NCI-H1092 treated with DMSO at 0.1 percent for 48 hours (cell line): ENCODE measurements at places on chromosomes 2 and 18.

GRCh38 chr2:71895320-71896161 lies 252.1 kb downstream of the CYP26B1 start:
- DNase-seq: no peak

GRCh38 chr2:38960609-38961320 lies 71.1 kb downstream of the ARHGEF33 start:
- no peak for DNase-seq

GRCh38 chr2:112626604-112627059 lies 19.1 kb upstream of the SLC20A1 start:
- peak; percentile 70 for DNase-seq

DNA sequence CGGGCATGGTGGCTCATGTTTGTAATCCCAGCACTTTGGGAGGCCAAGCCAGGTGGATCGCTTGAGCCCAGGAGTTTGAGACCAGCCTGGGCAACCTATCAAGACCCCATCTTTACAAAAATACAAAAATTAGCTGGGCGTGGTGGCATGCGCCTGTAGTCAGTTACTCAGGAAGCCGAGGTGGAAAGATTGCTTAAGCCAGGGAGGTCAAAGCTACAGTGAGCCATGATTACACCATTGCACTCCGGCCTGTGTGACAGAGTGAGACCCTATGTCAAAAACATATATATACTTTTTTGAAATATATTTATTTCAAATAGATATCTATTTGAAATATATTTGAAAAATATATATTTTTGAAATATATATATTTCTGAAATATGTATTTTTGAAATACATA lies 10.9 kb downstream of the OSBPL1A start:
- no peak for DNase-seq

- DNase-seq: no peak
Measured at GRCh38 chr2:217060516-217060915, 200.7 kb upstream of the TNP1 start.

- DNase-seq: no peak
Measured at GRCh38 chr2:231429901-231430300, 34.4 kb downstream of the NCL start.

DNA sequence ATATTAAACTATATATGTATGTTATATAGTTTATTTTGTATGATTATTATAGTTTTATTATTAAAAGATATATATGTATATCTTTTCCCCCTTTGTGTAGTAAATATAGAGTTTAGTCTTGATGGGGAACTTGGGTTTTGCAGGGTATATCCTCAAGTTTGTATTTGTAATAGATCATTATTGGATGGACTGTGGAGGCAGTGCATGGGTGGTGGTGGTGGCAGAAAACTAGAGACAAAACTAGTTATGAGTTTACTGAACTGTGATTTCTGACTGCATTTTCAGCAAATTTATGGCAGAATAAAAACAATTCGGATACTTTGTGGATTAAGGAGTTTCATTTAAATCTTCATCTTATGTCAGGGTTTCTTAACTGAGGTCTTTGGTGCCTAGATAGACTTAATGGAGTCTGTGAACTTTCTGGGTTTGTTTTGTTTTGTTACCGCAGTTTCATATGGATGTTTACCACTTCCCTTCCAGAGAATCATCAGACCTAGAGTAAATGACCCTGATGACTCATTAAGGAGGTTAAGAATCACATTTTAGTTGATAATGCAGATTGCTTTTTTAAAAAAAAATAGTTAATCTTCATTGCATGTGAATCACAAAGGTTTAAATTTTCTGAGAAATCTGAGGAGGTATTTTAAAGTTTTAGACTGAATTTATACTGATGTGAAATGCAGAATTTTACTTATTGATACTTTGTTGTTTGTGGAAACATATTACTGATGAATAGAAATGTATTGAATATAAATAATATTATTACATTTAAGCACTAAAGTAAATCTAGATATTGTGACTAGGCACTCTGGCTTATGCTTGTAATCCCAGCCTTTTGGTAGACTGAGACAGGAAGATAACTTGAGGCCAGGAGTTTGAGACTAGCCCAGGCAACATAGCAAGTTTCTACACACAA lies 14.5 kb downstream of the EPC2 start:
- DNase-seq: no peak

DNA sequence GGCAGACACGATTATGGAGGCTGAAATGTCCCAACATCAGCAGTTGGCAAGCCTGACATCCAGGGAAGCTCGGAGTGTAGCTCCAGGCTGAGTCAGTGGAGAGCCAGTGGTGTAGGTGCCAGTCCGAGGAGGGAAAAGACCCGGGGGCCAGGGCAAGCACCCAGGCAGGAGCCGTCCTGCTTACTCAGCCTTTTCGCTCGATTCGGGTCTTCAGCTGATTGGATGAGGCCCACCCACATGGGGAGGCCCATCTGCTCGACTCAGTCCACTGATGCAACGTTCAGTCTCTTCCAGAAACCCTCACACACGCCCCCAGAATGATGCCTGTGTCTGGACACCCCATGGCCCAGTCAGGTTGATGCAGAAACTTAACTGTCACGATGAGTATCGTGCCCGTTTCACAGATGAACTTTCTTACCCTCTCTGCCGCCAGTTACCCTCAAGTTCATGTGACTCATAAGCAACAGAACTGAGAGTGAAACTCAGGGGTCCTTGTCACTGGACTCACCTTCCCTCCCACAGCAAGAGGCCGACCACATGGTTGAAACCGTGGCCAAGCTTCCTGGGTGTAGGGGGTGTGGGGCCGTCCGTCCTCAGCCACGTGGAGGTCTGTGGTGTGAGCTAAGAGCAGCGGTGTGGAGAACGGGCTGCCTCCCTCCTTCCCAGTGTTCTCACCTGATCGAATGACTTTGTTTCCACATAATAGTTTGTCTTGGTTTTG lies 197.4 kb upstream of the HDAC4 start:
- DNase-seq: no peak

DNA sequence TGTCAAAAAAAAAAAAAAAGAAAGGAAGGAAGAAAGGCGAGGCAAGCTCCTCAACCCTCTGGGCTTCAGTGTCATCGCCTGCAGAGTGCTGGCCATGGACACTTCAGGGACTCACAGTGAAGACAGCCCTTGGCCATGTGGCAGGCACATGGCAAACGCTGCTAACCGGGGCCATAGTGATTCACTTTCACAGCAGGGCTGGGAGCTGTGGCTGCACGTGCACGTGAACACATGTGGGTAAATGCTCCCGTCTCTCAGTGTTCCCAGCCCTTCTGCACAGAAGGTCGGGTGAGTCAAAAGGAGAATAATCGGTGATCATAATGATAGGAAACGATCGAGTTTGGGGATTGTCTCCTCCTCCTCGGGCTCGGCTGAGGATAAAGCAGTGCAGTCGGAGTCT lies 46.1 kb upstream of the UBE2F start:
- DNase-seq: no peak

- DNase-seq: no peak
Measured at GRCh38 chr18:77167251-77167650, 34.7 kb upstream of the MBP start.

DNA sequence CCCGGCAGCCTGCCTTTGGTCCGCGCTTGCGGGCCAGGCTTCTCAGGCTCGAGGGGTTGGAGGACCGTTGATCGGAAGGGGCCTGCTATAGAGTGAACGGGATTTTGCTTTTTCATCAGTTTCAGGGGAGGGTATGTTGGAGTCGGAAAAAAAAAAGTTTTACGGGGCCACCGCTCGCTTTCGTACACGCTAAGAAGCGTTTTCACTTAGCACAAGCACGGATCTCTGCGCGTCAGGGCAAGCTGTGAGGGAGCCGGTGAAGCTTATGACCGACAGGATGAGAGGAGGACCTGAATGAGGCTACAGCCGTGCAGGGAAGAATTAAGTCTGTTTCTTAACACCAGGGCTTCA lies 443 bp downstream of the CPSF3 start:
- no peak for DNase-seq

DNA sequence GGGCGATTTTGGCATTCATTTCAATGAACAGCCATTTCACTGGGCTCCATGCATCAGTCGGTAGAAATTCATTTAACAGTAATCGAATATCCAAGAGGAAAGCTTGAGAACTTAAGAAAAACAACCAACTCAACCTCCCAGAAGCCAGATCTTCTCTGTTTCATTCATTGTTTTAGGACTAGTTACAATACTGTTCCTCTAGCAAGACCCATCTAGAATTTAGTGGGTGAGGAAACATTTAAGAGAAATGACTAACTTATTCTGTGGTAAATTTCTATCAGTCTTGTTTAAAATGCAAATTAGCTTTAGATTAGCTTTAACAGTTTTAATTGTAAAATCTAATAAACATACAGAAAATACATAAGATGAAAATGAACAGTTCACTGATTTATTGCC lies 81.4 kb upstream of the SMAD7 start:
- DNase-seq: no peak

DNA sequence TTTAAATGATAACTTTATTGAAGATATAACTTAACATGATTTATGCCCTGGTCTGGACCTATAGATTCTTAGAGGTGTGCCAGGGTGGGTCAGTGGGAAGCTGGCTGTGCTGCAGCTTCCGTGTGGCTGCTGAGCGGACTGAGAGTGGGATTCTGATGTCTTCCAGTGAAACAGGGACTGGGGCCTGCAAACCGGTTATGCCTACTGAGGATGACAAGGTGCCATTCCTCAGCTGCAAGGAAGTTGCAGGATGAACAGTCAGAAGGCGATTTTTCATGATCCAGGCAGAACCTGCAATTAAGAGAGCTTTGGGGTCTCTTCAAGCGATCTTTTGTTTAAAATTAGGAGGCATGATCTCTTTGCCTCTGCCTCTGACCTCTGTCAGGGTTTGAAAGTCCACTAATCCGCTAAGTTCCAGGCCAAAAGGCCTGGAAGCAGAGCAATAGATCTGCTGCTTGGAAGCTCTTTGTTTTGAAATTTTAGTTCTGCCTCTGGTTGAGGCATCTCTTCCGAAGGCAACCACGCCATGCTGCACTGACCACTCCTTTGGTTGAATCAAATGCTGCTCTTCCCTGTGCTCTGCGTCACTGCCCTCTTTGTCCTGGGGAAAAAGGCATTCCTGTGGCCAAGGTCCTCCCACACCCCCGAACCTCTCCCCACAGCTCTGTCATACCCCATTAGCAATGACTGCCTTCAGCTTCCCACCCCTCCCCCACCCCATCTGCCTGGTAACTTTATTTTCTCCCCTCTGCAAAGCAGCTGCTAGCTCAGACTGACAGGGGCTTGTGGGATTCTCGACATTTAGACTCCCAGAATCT lies 2.0 kb downstream of the TMEM169 start:
- no peak for DNase-seq

- no peak for DNase-seq
Measured at GRCh38 chr18:40215979-40216378, 1739.1 kb upstream of the PIK3C3 start.

- DNase-seq: no peak
Measured at GRCh38 chr2:227506456-227506855, 34.5 kb downstream of the AGFG1 start.

DNA sequence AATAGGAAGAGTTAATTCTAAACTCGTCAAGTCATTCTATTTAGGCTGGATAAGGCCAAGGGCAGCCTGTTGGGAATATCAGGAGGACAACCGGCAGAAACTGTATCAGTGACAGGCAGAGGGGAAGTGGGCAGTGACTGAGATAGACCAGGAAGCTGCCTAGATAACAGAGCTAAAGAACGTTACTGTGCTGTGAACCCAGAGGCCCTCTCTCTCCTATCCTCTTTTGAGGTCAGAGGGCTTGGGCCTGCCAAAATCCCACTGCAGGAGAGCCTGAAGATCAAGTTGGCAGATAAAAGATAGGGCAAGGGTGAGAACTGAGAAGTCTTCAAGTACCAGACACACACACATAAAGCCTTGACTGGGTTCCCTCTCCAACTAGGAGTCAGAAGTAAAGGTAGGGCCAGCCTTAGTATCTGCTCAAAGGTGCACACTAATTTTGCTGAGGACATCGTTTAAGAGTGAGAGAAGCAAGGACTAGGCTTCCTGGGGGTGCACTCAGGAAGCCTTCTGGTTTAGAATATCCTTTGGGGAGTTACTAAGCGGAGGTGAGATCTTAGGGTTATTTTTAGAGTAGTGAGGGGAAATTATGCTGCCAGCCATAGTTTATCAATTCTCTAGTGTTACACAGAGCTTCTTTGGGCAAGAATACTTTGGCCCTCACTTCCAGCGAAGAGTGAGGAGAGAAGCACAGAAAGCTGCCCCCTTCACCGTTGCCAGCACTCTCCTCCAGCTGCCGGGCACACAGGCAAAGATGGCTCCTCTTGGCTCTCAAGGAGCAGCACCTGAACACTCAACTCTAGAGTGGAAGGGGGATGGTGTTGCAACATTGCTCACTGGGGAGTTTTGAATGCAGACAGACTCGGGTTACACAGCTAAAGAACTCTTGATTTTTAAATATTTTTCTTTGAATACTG lies 9.8 kb downstream of the CAVIN2 start:
- DNase-seq: no peak

GRCh38 chr2:60290509-60290908 lies 262.9 kb downstream of the BCL11A start:
- no peak for DNase-seq

- no peak for DNase-seq
Measured at GRCh38 chr2:122034777-122035176, 279.3 kb downstream of the TSN start.

GRCh38 chr2:177296040-177296439 lies 31.5 kb upstream of the NFE2L2 start:
- no peak for DNase-seq

DNA sequence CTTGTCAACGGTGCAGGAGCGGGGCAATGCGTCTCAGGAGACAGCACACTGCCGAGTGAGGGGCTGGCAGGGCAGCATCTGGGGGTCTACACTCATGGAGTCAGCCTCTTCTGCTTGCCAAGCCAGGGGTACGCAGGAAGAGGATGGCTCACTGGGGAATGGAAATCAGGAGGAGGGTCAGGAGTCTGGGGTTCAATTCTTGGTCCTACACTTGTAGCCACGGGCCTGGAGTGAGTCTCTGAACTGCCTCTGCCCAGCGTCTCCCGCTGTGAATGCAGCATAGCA lies 70.0 kb downstream of the CAPN13 start:
- DNase-seq: no peak

DNA sequence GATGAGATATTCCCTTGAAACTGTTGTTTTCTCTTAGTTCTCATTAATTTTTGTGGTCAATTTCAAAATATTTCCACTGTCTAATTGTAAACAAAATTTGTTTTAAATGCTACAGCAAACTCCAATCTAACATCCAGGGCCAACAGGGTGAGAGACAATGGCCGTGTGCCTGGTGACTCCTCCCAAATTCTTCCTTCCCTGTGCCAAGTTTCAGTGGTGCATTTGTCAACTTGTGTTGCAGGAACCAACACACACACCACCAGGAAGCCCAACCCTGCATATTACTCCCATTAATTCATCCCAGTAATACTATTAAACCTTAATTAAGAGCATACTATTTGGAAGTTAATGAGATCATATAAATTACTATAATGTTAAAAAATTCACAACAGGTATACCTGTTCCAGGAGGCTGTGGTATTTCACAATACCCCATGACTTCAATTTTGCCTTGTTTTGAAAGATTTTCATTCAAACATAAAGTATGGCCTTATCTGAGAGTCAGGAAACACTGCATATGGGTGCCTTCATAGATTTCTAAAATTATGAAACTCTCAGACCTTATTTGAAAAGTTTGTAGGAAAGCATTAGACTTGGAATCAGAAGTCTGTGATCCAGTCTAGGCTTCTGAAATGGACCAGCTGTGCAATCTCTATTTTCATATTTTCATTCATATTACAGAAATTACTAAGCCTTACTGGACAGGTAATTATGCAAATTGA lies 1.1 kb downstream of the SERPINB2 start:
- no peak for DNase-seq
